KG1 (cell line): ENCODE measurements at places on chromosomes 7 and 10.

GRCh38 chr7:43824963-43825362 is 44.4 kb downstream of the MRPS24 start:
- no peak for DNase-seq

- no peak for DNase-seq
Observed at GRCh38 chr7:34158368-34159153, 253.2 kb downstream of the BMPER start.

- no peak for DNase-seq
Observed at GRCh38 chr10:80372675-80373074, 16.1 kb downstream of the DYDC2 start.

GRCh38 chr10:106897719-106898118 is 266.8 kb downstream of the SORCS1 start:
- DNase-seq: no peak

GRCh38 chr7:150956395-150957132 is 21.6 kb downstream of the KCNH2 start:
- DNase-seq: no peak

DNA sequence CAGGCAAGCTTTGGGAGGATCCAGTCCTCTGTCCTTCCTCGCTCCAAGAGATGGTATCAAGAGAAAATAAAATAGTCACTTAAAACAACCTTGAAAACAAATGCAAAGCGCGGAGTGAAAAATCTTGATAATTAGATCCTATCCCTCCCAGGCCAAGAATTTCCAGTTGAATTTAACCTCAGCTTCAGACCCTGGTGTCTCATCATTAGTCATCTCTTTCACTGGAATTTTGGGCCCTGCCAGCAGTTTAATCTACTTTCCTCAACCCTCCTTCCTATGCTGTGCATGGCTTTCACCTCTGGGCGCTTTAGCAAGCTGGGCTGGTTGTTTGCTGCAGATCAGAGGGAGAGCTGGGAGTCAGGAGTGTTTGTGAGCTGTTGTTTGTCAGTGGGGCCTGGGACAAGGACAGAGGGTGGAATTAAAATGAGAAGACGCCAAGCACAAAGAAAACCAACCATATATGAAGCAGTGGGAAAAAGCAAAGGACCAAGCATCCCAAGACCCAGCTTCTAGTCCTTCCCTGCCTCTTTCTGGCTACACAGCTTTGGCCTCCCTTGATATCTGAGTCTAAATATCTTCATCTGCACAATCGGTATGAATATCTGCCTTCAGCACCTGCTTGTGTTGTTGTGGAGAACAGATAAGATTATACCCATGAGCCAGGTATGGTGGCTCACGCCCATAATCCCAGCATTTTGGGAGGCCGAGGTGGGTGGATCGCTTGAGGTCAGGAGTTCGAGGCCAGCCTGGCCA is 13.5 kb downstream of the MYOF start:
- no peak for DNase-seq

GRCh38 chr10:19638182-19638895 is 177.9 kb upstream of the PLXDC2 start:
- peak; percentile 6 for DNase-seq

GRCh38 chr7:50141131-50141530 is 48.1 kb upstream of the ZPBP start:
- no peak for DNase-seq

- no peak for DNase-seq
Observed at GRCh38 chr7:101927802-101928201, 110.4 kb downstream of the CUX1 start.

GRCh38 chr7:130409067-130409711 is 28.9 kb downstream of the CPA1 start:
- DNase-seq: no peak

GRCh38 chr10:90889636-90890035 is 17.9 kb downstream of the RPP30 start:
- DNase-seq: no peak

- no peak for DNase-seq
Observed at GRCh38 chr7:113321201-113321600, 202.8 kb upstream of the SMIM30 start.
